ENCODE measurements at places on chromosomes 12 and 14.

DNA sequence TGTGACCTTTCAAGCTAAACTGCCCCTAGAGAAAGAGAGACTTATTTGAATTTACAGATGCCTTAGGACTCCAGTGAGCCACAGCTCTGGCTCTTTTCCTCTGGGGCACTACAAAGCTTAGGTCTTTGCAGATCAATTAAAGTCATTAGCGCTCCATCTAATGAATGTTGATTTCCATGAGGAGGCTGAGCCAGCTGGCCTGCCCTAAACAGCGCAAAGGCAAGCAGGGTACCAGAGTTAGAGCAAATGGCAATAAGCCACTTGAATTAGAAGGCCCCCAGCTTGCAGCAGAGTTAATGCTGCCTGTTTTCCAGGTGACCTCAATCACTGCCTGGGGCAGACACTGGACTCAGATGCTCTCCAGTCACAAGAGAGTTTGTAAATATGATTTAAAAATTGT, 695.3 kb downstream of the DIO2 start:
- DNase-seq, result no peak

- DNase-seq, result no peak
Measured at GRCh38 chr14:37472906-37473305, 122.1 kb downstream of the FOXA1 start.

DNA sequence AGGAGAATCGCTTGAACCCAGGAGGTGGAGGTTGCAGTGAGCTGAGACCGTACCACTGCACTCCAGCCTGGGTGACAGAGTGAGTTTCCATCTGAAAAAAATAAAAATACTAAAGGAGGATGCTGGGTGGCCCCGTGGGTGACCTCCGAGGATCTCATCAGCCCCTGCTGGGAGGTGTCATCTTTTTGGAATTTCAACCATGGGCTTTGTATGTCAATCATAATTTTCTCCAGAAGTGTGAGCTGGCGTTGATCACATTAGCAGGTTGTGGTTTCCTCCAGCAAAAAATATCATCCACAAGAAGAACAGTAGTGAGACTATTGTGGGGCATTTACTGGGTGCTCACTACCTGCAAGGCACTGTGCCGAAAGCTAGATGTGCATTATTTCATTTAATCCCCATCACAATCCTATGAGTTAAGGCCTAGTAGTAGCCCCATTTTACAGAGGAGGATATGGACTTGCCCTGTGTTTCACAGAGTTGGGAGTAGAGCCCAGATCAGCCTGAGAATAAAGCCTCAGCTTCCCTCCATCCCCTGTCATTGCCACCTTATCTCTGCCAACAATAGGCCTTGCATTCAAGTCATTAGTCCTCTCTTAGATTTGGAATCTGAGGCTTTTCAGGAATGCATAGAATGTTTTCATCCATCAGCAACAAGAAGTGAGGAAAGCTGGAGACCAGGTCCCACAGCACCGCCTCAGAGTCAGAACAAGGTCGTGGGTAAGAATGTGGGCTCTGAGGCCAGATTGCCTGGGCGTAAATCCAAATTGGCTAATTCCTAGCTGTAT, 39.8 kb downstream of the SVOP start:
- DNase-seq, result no peak

DNA sequence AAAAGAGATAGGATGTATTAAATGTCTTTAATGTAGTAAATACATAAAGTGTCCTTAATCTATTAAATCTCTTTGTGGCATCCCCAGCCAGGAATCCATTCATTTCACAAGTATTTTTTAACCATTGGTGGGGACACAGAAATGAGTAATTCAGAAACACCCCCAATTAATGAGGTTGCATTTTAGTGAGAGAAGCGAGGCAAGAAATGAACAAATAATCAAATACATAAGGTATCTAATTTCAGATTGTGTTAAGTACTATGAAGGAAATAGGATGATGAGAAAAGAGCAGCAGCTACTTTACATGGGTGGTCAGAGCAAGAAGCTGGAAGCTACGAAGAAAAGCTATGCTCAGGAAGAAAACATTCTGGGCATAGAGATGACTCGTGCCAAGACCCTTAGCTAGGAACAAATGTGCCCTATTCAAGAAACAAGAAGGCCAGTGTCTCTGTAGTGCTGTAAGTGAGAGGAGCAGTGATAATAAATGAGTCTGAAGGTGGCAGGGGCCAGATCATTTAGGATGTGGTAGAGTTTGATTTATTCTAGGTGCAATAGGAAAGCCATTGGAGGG, 60.5 kb upstream of the IGF1 start:
- no peak for DNase-seq

DNA sequence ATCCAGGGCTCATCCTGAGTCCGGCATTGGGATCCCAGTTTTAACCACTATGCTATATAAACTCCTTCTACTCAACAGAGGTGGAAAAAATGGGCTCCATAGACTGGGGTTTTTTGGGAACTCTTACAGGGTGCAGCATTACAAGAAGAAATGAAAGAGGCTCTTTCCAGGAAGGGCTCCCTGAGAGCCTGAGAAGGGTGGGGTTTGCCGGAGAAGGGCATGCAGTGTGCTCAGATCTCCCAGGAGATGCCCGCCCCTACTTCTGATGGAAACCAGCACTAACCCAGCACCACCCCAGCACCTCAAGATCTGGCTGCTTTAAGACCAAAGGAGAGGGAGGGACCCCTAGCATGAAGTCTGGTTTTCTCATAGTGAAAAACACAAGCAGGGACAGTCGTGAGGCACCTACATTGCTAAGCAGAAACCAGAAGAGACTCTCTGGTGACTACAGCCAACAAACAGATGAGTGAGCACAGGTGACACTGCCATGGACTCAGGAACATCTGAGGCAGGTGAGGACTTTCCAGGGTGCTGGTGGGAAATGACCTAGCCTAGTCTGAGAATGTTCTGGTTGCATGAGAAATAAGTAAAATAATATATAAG, 43.9 kb upstream of the HSP90B1 start:
- no peak for DNase-seq

DNA sequence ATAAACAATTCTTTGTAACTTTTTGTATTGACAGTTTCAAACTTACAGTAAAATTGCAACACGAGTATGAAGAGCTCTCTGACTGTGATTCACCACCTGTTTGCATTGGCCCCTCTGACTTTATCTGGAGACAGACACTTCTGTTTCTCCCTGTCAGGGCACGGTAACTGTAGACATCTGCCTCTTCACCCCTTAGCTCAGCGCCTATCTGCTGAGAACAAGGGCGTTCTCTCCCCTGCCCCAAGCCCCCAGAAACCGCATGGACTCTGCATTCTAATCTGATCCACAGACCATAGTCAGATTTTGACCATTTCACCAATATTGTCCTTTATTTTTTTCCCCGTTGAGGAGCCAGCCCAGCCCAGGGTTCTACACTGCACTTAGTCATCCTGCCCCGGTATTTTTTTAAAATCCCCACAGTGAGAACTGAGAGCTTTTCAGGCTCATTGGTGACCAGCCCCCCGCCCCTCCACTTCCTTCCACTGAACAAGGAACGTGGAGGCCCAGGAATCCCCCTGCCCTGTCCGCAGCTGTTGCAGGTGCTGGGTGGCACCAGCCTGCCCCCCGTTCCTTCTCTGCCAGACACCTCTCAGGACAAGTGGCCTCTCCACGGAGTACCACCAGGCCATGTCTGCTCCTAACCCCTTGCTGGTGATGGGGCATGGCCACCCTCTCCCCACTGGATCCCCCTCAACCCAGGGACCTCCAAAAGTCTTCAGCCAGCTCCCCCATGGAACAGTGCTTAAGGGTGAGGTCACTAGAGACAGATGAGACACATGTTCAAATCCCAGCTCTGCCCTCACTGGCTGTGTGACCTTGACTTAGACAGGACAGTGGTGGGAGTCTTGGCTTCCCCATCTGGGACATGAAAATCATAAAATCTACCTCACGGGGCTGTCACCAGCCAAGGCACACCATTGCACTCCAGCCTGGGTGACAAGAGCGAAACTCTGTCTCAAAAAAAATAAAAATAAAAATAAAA, 11.2 kb downstream of the RHOF start:
- no peak for DNase-seq

DNA sequence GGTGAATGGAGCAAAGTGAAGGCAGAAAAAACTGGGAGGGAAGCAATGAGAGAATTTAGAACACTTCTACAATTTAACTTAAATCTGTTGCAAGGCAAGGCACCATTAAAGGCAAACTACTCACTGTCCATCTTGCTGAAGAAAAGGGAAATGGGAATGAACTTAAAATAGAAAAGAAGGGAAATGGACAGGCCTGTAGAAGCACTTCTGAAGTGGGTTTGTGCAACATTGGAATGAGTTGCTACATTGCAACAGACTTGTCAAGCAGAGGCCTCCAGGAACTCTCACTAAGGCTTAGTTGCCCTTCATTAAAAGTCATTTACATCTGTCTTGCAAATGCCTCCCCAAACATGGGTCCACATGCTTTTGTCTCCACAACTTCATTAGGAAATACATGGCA, 13.7 kb upstream of the OR10AD1 start:
- no peak for DNase-seq

DNA sequence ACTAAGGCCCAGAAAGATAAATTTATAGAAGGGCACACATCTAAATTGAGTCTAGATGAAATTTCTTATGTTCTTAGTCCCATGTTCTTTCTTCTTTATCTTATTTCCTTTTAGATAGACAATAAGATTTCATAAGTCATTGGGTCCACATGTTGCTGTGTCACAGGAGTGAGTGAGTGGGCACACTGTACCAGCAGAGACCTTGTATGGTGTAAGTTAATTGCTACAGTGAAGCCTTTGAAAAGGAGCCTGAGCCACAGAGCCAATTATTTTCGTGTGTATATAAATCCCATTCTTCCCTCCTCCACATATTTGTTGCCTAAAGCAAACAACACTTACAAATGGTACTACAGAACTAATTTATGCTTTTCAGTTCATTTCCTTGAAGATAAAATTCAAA, 79.1 kb downstream of the GRIP1 start:
- DNase-seq, result no peak
